ENCODE measurements at places on chromosomes 3 and 15. TPM values are rescaled to one million over a fixed set of nuclear protein-coding genes. Genes with fewer than 3 reads are reported as not detected.

ZNF620 gene
- 10.1 TPM for polyA plus RNA-seq

AMIGO3 gene
- polyA plus RNA-seq, result 1.0 TPM

ITIH1 gene
- polyA plus RNA-seq, result 0.31 TPM

FYTTD1 gene
- polyA plus RNA-seq, result 103 TPM

TMC3 gene
- 0.17 TPM for polyA plus RNA-seq

SCN11A gene
- 1.4 TPM for polyA plus RNA-seq

SAMMSON gene
- polyA plus RNA-seq, result not detected

SPTBN5 gene
- 2.5 TPM for polyA plus RNA-seq

GXYLT2 gene
- 12.0 TPM for polyA plus RNA-seq

PLXND1 gene
- 143 TPM for polyA plus RNA-seq

GPR62 gene
- 0.37 TPM for polyA plus RNA-seq

FEZF2 gene
- polyA plus RNA-seq, result not detected

SGO1 gene
- polyA plus RNA-seq, result 10.1 TPM

PATL2 gene
- polyA plus RNA-seq, result not detected

FBLN2 gene
- polyA plus RNA-seq, result 27.4 TPM

THPO gene
- polyA plus RNA-seq, result 2.0 TPM

ZDHHC19 gene
- 0.32 TPM for polyA plus RNA-seq

VILL gene
- polyA plus RNA-seq, result 12.7 TPM

SLC12A1 gene
- polyA plus RNA-seq, result 563 TPM

TMEM40 gene
- polyA plus RNA-seq, result 2.4 TPM

RTP3 gene
- not detected for polyA plus RNA-seq

DZIP3 gene
- 28.3 TPM for polyA plus RNA-seq

FANCD2OS gene
- not detected for polyA plus RNA-seq

RBM5 gene
- polyA plus RNA-seq, result 384 TPM

GNAT1 gene
- polyA plus RNA-seq, result not detected

CILP gene
- 3.7 TPM for polyA plus RNA-seq

ROBO2 gene
- polyA plus RNA-seq, result 83.3 TPM

IMPG2 gene
- polyA plus RNA-seq, result 0.46 TPM

BLM gene
- polyA plus RNA-seq, result 10.6 TPM

SLC28A1 gene
- polyA plus RNA-seq, result 5.9 TPM

MKRN3 gene
- 0.69 TPM for polyA plus RNA-seq

HGD gene
- polyA plus RNA-seq, result 72.3 TPM

IRAK2 gene
- polyA plus RNA-seq, result 1.2 TPM

C3orf22 gene
- polyA plus RNA-seq, result 0.14 TPM

GBE1 gene
- polyA plus RNA-seq, result 27.0 TPM

ALDH1A2 gene
- polyA plus RNA-seq, result 318 TPM

BCL2A1 gene
- polyA plus RNA-seq, result 0.96 TPM

Measured in left renal cortex interstitium (tissue), 4 donors.